IPS-NIHi11 (cell line): ENCODE measurements at places on chromosomes 6 and 20.
A peak's percentile ranks its signal among the peaks of the same experiment; 100 is the strongest.

- DNase-seq = peak; percentile 40
Measured at GRCh38 chr6:27157459-27158315, 89.8 kb upstream of the PRSS16 start.

GRCh38 chr20:1134355-1134754 lies 16.0 kb downstream of the PSMF1 start:
- DNase-seq = no peak

- no peak for DNase-seq
Measured at GRCh38 chr6:97630604-97631003, 347.6 kb upstream of the MMS22L start.

- DNase-seq = no peak
Measured at GRCh38 chr20:50034567-50035180, 51.9 kb downstream of the SNAI1 start.

DNA sequence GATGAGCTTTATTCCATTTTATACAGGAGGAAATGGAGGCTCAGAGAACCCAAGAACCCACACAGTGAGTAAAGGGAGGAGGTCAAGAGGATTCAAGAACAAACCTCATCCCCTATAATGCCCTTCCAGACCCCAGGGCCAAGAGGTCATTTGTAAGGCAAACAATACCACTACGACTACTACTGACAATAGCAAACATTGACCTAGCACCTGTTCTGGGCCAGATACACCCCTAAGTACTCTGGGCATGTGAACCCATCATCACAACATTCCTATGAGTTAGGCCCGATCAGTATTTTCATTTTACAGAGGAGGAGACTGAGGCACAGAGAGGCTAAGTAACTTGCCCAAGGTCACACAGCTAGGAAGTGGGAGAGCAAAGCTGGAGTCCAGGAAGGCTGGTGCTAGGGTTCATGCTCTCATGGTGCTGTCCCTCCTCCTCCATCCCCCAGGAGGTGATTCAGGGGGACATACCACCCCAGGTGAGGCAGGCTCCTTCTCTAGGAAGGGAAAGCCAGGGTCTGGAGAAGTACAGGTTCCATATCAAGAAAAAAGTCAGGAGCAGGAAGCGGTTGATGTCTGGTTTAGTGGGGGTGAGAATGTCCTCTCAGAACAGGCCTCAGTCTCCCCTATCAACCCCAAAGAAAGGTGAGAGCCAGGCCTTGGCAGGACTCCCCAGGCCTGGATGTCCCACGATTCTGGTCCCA lies 13.7 kb downstream of the SLC13A3 start:
- DNase-seq = no peak

DNA sequence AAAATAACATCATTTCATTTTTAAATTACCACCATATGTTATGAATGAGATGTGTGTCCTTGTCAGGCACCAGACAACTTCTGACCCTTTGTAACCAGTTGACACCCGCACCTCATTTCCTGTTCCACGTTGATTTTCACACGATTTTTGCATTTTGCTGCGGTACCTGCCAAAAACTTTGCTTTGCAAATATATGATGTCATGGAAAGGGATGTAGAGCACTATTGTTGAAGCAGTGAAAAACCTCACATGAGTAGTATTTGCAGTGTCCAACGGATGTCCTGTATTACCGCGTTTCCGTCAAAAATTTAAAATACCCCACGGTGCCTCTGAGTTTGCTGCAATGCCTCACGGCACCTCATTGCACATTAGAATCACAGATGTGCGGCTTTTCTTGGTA lies 115.6 kb downstream of the MTHFD1L start:
- no peak for DNase-seq

DNA sequence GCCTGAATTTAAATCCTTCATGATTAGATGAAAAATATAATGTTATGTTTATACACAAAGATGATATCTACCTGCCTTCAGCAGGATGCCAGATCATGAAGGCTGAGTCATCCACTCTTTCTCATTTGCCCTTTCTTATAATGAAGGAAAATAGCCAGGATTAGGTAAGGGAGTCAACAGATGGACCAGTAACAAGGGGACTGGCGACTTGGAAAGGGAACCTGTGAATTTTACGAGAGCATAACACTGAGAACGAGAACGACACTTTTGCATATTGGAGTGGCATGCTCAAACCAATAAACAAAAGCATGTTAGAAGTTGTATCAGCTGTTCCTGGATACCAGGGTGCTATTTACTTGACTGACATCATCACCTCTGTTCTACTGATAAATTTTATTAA lies 154.0 kb downstream of the LAMP5 start:
- DNase-seq = no peak

GRCh38 chr20:50186987-50187402 lies 3.6 kb upstream of the CEBPB start:
- no peak for DNase-seq

DNA sequence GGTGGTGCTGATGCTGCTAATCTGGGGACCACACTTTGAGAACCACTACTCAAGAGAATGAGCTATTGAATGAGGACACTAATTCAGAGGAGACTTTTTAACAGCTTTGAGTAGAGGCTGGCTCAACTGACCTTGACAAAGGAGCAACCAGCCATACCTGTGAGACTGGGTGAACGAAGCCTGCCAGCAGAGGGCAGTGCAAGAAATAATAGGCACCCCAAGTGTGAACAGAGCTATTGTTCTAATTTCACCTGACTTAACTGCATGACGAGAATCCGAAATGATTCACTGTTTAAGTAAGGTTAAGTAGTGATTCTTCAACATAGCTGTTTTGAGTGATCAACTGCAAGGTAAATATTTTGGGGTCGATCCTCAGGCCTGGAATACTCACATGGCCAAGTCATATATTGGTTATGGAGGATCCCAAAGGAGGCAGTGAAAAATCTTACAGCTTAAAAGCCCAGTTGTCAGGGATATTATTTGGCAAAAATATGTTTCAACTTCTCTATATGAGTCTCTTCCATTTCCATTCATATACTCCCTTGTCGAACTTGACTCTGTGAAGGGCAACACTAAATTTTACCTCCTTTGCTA lies 550.5 kb upstream of the MARCKS start:
- DNase-seq = peak; percentile 49

DNA sequence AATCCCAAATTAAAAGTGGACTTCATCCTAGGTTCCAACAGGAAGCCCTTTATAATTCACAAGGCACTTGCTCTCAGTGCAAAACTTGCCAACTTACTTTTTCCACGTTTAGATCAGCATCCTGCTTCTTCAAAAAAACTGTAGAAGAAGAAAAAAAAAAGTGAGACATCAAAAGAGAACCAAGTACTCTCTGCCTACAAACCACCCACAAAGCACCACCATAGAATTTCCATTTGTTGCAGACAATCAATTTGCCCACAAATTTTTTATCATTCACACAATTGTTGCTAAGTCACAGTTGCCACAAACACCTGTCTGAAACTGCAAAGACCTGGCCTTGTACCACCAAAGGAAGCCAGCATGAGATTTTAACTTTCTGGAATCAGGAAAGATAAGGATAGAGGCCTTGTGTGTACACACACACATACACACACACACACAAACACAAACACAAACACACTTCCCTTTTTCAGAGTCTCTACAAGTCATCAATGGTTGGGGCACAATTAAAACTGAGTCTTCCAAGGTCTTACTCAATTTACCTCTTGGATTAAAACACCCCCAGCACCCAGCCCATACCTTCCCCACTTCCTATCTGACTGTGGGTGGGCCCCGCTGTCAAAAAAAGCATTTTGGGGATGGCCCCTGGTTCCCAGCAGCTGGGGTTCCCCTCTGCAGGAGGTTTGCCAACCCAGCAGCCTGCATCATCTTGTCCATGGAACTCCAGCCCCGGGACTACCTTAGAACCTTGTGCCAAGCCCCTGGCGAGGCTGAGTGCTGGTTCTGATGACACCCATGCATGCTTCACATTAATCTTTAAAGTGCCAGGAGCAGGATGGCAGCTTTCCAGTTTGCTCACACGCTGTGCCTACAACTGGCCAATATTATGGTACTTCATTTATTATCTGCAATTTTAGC lies 26.5 kb downstream of the FYN start:
- DNase-seq = no peak

DNA sequence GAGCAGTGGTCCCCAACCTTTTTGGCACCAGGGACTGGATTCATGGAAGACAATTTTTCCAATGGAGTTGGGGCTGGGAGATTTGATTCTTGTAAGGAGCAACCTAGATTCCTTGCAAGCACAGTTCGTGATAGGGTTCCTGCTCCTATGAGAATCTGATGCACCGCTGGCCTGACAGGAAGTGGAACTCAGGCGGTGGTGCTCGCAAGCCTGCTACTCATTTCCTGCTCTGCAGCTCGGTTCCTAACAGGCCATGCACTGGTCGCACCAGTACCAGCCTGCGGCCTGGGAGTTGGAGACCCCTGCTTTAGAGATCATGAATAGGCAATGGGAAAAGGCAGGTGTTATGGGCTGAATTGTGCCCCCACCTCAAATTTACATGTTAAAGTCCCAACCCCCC lies 131.2 kb downstream of the PFDN4 start:
- no peak for DNase-seq

- DNase-seq = no peak
Measured at GRCh38 chr6:41696788-41697187, 38.6 kb downstream of the TFEB start.

GRCh38 chr6:35468980-35469750 lies 964 bp downstream of the RPL10A start:
- no peak for DNase-seq

GRCh38 chr6:101404775-101405174 lies 11.3 kb downstream of the GRIK2 start:
- no peak for DNase-seq

DNA sequence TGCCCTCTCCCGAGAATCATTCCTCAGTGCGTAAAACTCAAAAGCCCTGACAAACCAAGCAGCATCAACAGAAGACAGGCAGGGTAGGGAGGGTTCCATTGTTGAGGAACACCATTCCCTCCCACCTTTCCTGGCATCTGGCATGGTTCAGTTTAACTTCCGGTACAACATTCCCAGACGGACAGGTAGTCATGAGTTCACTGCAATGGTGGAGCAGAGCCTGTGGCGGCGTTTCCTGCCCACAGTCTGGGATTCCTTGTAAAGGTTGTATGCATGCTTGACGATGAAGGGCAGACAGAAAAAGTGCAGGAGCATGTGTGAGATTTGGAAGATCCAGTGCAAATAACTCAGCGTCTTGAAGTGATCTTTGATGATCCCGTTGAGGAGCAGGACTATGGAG lies 42.3 kb downstream of the PIM1 start:
- no peak for DNase-seq

GRCh38 chr6:157551041-157551832 lies 170.2 kb downstream of the ZDHHC14 start:
- no peak for DNase-seq

GRCh38 chr6:142222022-142222421 lies 75.0 kb downstream of the VTA1 start:
- no peak for DNase-seq

- DNase-seq = peak; percentile 35
Measured at GRCh38 chr20:10240655-10241054, 22.0 kb downstream of the SNAP25 start.

GRCh38 chr6:97919631-97920030 lies 636.6 kb upstream of the MMS22L start:
- DNase-seq = no peak

DNA sequence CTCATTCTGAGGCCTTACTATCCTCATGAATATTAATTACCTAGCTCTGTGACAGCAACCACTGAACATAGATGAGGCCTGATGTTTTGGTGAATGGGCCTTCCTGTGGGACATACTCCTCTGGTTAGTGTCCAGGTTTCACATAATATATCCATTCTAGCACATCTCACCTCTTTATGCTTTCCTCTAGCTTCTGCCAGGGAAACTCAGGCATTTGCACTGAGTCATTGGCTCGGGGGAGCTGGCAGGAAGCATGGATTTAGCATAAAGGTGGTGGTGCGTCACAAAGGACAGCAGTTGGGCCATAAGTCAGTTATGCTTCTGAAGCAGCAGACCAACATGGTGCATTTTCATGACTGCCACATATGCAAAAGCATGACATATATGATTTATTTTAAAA lies 37.5 kb upstream of the TMEM170B start:
- no peak for DNase-seq

GRCh38 chr6:137102050-137102848 lies 57.5 kb upstream of the IL20RA start:
- DNase-seq = no peak

DNA sequence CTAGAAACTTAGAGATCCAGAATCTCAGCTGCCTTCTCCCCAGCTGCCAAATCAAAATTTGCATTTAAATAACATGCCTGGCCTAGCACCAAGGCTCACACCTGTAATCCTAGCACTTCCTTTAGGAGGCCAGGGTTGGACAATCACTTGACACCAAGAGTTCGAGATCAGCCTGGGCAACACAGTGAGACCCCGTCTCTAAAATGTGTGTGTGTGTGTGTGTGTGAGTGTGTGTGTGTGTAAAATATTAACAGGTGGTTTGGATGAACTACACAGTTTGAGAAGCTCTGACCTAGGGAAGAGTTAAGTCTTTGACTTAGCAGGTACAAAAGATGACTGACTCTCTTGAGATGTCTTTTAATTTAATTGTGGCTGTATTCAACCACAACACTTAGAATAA lies 20.2 kb upstream of the CD2AP start:
- DNase-seq = no peak

DNA sequence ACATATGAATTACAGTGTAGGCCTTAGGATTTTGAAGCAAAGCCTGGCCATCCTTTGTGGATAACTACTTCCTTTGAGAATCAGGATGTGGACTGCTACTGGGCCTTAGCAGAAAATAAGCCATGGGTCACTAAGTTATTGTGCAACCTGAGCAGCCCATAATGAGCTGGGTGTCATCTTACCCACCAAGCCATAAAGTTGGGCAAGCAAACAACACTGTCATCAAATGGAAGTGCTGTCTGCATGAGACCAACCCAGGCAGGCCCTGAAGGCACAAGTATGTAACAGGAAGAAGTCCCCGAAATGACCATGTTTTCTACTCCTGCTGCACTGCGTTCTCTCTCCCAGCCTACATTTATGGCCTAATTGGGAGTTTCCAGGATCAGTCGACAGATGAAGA lies 205.6 kb upstream of the GGTLC1 start:
- DNase-seq = no peak

GRCh38 chr6:971981-972640 lies 279.2 kb upstream of the EXOC2 start:
- no peak for DNase-seq

GRCh38 chr20:38104285-38104684 lies 60.8 kb downstream of the TGM2 start:
- DNase-seq = no peak

GRCh38 chr6:131290955-131291354 lies 155.7 kb downstream of the AKAP7 start:
- no peak for DNase-seq

- DNase-seq = peak; percentile 14
Measured at GRCh38 chr6:8953310-8953709, 518.0 kb upstream of the SLC35B3 start.

DNA sequence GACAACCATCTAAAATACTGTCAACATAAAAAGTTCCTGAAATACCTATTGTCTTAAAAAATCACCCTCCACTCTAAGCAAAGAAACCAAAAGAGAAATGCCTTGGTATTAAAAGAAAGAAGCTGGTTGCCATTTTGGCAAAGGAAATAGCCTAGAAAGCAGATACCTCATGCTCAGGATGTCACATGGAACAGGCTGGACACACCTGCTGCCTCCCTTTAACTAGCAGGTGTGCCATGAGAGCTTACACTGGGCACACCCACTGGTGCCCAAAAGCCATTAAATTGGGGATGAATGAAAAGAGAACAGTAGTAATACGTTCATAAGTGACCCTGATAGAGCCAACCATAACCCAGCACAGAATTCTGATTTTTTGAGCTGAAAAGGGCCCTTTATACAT lies 1.5 kb downstream of the SLC23A2 start:
- no peak for DNase-seq
